Activated naive CD8-positive, alpha-beta T cell treated with anti-CD3 and anti-CD28 coated beads, Interleukin-2, amount 10 ng/mL, durations not matched to agents 7 days and 5 days (primary cell): ENCODE measurements at places on chromosomes 7 and 10. TPM values are rescaled to one million over a fixed set of nuclear protein-coding genes. Genes with fewer than 3 reads are reported as not detected.

Gene PDCD11
- 49.9 TPM for total RNA-seq

Gene SP8
- total RNA-seq = not detected

DNA sequence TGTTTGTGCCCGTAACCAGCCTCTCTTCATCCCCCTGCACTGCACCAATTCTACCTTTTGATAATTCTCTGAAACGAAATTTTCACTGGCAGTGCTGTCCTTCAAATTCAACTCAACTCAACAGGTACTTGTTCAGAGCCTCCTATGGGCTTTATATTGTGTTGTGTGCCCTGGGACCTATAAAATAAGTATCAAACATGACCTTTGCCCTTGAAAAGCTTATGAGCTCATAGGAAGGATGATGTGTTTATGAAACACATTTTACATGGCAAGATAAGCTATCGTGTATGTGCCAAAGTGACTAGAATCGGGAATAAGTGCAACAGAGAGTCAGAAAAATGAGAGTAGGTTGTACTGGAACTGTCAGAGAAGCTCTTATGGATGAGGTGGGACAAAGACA is 923.5 kb downstream of the LRMDA start:
- no peaks in the 10 kb centered on the region for H3K36me3 ChIP-seq
- H3K4me3 ChIP-seq = no peak overlapping the region
- H3K27me3 ChIP-seq = no peaks in the 10 kb centered on the region
- H3K27ac ChIP-seq = no peak overlapping the region
- DNase-seq = no peak

GRCh38 chr7:82674268-82674667 is 230.7 kb upstream of the CACNA2D1 start:
- no peak overlapping the region for H3K4me3 ChIP-seq
- peaks cover 9% of the 10 kb centered on the region for H3K36me3 ChIP-seq
- DNase-seq = no peak
- peaks cover 6% of the 10 kb centered on the region for H3K27me3 ChIP-seq
- H3K4me1 ChIP-seq = peaks cover 26% of the 10 kb centered on the region
- H3K27ac ChIP-seq = no peak overlapping the region

- H3K27ac ChIP-seq = peak overlapping the region; percentile 81
- peak overlapping the region; percentile 49 for H3K4me3 ChIP-seq
- H3K36me3 ChIP-seq = no peaks in the 10 kb centered on the region
- peaks cover 56% of the 10 kb centered on the region for H3K4me1 ChIP-seq
- no peak for DNase-seq
Observed at GRCh38 chr10:69463886-69464285, 12.6 kb downstream of the TSPAN15 start.

DNA sequence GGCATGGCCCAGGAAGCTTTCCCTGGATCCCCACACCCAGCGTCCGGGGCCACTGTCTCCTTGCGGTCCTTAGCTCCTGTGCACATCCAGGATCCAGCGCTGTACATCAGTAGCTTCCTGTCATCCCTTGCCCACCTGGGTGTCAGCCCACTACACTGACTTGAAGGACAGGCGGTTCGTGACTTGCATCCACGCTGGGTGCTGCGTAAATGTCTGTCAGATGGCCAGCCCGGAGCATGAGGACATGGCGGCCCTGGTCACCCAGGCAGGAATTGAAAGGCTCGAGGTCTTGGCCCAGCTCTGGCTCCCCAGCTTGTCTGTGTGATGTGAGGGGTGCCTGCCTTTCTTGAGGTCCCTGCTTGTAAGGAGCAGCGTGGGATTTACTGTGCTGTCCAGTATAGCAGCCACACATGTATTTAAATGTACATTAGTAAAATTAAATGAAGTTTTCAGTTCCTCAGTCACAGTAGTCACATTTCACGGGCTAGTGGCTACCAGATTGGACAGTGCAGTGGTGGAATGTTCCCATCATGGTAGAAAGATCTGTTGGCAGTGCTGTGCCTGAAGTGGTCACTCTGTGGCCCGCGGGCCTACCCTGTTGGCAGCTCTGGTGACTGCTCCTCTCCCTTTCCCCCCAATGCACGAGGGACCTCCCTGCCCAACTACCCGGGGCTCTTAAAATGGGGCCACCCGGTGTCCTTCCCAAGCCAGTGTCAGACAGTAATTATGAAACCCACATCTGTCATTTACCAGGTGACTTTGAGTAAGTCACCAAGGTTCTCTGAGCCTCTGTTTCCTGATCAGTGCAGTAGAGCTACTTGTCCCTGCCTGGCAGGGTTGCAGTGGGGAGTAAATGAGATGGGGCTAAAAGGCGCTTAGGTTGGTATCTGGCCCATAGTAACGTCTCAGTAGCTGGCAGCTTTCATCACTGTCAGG is 97.8 kb upstream of the PPIF start:
- peak overlapping the region; percentile 86 for H3K27ac ChIP-seq
- peak overlapping the region; percentile 67 for H3K4me3 ChIP-seq
- peaks cover 56% of the 10 kb centered on the region for H3K4me1 ChIP-seq
- no peak for DNase-seq
- no peaks in the 10 kb centered on the region for H3K27me3 ChIP-seq

DNA sequence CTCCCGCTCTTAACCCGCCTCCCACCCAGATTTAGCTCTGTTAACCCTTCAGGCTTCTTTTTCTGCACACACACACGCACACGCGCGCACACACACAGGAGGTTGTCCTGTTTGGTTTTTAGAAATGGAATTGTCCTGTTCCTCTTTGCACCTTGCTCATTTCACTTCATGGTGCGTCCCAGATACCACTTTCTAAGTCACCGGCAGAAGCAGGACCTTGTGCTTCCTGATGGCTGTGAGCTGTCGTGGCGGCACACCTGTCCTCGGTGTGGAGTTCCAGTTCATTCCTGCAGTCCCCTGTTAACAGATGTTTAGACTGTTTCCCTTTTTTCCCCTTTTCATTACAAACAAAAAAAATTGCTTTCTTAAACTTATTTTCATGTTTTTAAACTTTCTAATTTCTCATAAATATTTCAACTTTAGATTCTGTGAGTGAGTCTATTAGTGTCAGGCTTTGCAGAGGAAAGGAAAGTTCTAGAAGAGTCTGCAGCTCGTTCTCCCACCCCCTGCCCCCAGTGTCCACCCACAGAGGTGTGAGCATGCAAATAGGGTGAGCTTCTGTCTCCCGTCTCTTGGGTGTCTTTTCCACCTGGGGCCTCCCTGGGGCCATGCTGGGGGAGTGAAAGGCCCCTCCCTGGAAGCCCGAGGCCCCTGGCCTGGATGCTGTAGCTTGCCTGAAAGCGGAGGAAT is 85.5 kb downstream of the LHPP start:
- H3K4me3 ChIP-seq = no peak overlapping the region
- no peaks in the 10 kb centered on the region for H3K36me3 ChIP-seq
- peaks cover 8% of the 10 kb centered on the region for H3K4me1 ChIP-seq
- H3K27ac ChIP-seq = no peak overlapping the region
- no peak for DNase-seq

DNA sequence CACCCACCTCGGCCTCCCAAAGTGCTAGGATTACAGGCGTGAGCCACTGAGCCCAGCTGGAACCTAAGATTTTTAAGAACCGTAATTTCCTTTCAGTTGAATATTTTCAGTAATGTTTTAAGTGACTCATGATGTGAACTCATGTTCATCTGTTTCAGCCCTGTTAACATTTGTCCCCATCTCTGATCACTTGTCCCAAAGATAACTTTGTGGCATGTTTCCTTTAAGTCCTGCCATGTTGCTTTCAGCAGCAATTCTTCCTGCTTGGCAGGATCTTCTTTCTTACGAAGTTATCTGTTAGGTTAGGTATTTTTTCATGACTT is 19.3 kb downstream of the ZRANB1 start:
- H3K27me3 ChIP-seq = no peaks in the 10 kb centered on the region
- no peak overlapping the region for H3K4me3 ChIP-seq
- peaks cover 13% of the 10 kb centered on the region for H3K4me1 ChIP-seq
- no peak for DNase-seq
- peaks cover 9% of the 10 kb centered on the region for H3K36me3 ChIP-seq
- H3K27ac ChIP-seq = no peak overlapping the region

- H3K4me3 ChIP-seq = no peak overlapping the region
- no peak overlapping the region for H3K27ac ChIP-seq
- H3K27me3 ChIP-seq = no peaks in the 10 kb centered on the region
- no peak for DNase-seq
- H3K36me3 ChIP-seq = peaks cover 13% of the 10 kb centered on the region
- H3K4me1 ChIP-seq = peaks cover 10% of the 10 kb centered on the region
Observed at GRCh38 chr7:96310110-96310509, 11.8 kb downstream of the SLC25A13 start.

- no peak overlapping the region for H3K27ac ChIP-seq
- H3K36me3 ChIP-seq = no peaks in the 10 kb centered on the region
- H3K4me1 ChIP-seq = no peaks in the 10 kb centered on the region
- no peak for DNase-seq
- no peak overlapping the region for H3K4me3 ChIP-seq
Observed at GRCh38 chr7:94698275-94698674, 42.3 kb upstream of the SGCE start.

GRCh38 chr7:77606562-77606961 is 69.5 kb downstream of the PTPN12 start:
- H3K27me3 ChIP-seq = no peaks in the 10 kb centered on the region
- DNase-seq = no peak
- no peak overlapping the region for H3K4me3 ChIP-seq
- H3K36me3 ChIP-seq = peaks cover 2% of the 10 kb centered on the region
- H3K27ac ChIP-seq = no peak overlapping the region

GRCh38 chr10:117619223-117619622 is 76.7 kb downstream of the EMX2 start:
- no peak overlapping the region for H3K27ac ChIP-seq
- no peak for DNase-seq
- H3K27me3 ChIP-seq = peaks cover 6% of the 10 kb centered on the region
- no peak overlapping the region for H3K4me3 ChIP-seq
- no peaks in the 10 kb centered on the region for H3K36me3 ChIP-seq

DNA sequence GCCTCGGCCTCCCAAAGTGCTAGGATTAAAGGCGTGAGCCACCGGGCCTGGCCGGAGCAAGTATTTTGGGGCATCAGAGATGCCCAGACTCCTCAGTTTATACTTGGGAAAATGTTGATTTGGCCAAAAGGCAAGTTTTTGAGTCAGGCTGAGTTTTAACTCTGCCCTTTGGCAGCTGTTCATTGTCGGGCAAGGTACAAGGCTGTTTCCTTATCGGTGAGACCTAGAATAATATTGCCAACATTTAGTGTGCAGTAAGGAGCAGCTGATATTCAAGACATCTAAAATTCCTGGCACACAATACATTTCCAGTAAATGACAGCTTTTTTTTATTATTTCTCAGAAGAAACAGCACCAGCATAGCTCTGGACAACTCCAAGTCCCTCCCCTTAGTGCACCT is 147.6 kb upstream of the C7orf33 start:
- no peak for DNase-seq
- H3K36me3 ChIP-seq = no peaks in the 10 kb centered on the region
- no peaks in the 10 kb centered on the region for H3K4me1 ChIP-seq
- H3K27ac ChIP-seq = no peak overlapping the region
- no peak overlapping the region for H3K4me3 ChIP-seq

DNA sequence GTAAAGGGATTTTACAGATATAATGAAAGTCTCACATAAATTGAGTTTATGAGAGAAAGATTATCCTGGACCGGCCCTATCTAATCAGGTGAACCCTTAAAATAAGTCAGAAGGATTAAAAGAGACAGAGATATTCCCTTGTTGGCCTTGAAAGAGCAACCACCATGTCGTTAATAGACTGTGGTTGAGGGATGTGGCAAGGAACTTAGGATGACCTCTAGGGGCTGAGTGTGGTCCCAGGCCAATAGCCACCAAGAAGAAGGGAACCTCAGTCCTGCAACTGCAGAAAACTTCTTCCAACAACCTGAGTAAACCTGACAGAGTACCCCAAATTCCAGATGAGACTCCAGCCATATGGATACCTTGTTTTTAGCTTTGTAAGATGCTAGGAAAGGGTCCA is 121.5 kb downstream of the POLR1F start:
- no peaks in the 10 kb centered on the region for H3K27me3 ChIP-seq
- H3K4me1 ChIP-seq = no peaks in the 10 kb centered on the region
- no peaks in the 10 kb centered on the region for H3K36me3 ChIP-seq
- DNase-seq = no peak
- no peak overlapping the region for H3K4me3 ChIP-seq
